Thoracic aorta (tissue), 2 donors: ENCODE measurements at places on chromosomes 2 and 18. TPM values are rescaled to one million over a fixed set of nuclear protein-coding genes. Genes with fewer than 3 reads are reported as not detected.

The OTOS gene
- not detected for total RNA-seq

The ANKRD30BL gene
- total RNA-seq, result not detected

The PDE11A gene
- total RNA-seq, result 0.28 TPM

The DPP10 gene
- total RNA-seq, result not detected

The CYP26B1 gene
- 6.0 TPM for total RNA-seq

The PPP1CB gene
- 585 TPM for total RNA-seq

The CD226 gene
- total RNA-seq, result 0.68 TPM

The CFAP53 gene
- total RNA-seq, result not detected

The RBM44 gene
- total RNA-seq, result 1.6 TPM

The PROKR1 gene
- not detected for total RNA-seq

The SPDYA gene
- total RNA-seq, result 5.3 TPM

The DES gene
- total RNA-seq, result 146 TPM

The TMEM247 gene
- total RNA-seq, result not detected

The TP53I3 gene
- 3.1 TPM for total RNA-seq

The RBM43 gene
- total RNA-seq, result 2.0 TPM

The TUBB8B gene
- total RNA-seq, result not detected

The ANKRD29 gene
- total RNA-seq, result 5.6 TPM

The CRYBA2 gene
- total RNA-seq, result not detected

The GLI2 gene
- total RNA-seq, result 5.4 TPM

The DAPL1 gene
- total RNA-seq, result not detected

The EFHD1 gene
- total RNA-seq, result 211 TPM

The PROC gene
- total RNA-seq, result not detected

The HOXD9 gene
- total RNA-seq, result not detected

The SIX3 gene
- 0.14 TPM for total RNA-seq
